ENCODE measurements at places on chromosomes 1 and 21. TPM values are rescaled to one million over a fixed set of nuclear protein-coding genes. Genes with fewer than 3 reads are reported as not detected.

Gene PTGFR
- polyA plus RNA-seq, result 0.41 TPM

Gene DIRAS3
- polyA plus RNA-seq, result 1.8 TPM

DNA sequence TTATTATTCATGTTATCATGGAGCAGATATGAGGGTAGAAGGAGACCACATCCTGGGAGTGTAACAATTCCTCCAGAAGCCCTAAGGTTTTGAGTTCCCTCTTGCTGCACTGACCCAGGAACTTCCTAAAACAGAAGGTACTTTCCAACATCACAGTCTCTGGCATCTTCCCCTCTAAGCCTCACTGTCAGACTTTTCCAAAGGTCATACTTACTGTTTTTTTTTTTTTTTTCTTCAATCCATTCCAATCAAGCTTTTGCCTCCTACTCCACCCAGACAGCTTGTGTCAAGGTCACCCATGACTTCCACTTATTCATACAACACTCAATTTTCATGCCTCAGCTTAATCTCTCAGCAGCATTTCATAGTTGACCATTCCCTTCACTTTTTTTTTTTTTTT, 18.4 kb upstream of the UQCRHL start:
- DNase-seq, result no peak

DNA sequence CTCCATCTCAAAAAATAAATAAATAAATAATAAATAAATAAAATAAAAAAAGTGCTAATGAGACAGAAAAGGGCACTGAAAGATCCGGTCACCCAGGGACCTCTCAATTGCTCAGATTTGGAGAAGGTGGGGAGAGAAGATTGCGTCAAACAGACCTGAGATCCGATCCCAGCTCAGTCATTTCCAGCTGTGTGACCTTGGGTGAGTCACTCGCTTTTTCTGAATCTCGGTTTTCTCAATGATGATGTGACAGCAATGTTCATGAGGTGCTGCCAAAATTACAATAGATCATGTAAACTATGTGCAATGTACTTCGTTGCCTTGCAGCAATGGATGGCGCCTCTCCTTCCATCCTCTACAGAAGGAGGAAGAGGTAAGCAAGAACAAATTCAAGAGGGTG, 11.1 kb upstream of the MEF2D start:
- no peak for DNase-seq
